ENCODE measurements at places on chromosomes 13 and 19. TPM values are rescaled to one million over a fixed set of nuclear protein-coding genes. Genes with fewer than 3 reads are reported as not detected.

GRCh38 chr13:105008604-105009003 is 1526.9 kb downstream of the EFNB2 start:
- H3K4me1 ChIP-seq = no peaks in the 10 kb centered on the region
- no peaks in the 10 kb centered on the region for H3K36me3 ChIP-seq
- no peak overlapping the region for H3K4me3 ChIP-seq
- DNase-seq = no peak

DNA sequence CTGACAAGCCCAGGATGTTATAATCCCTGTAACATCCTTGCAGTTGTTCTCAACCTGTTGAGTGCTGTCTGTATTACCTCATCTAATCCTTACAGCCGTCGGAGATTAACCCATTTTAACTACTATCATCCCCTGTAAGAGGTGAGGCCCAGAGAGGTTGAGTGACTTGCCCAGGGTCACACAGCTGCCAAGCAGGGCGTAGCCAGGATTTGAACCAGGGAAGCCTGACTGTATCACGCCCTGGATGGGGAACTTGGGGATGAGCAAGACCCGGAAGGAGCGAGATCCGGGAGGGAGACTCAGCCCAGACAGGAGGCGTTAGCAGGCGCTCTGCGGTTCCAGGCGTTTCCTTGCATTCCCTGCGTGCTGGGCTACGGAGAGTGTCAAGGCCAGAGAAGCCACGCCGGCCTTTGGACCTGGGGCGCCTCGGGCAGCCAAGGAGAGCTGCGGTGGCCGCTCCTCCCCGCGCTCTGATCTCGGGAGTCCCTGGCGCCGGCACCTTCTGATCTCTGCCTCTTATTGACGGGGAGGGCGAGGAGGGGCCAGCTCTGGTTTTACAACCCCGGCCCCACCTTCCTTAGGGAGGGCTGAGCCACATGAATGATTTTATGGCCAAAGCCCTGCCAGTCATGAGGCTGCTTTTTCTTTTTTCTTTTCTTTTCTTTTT is 6.2 kb downstream of the SULT2B1 start:
- no peaks in the 10 kb centered on the region for H3K27me3 ChIP-seq
- no peaks in the 10 kb centered on the region for H3K36me3 ChIP-seq
- no peak overlapping the region for H3K27ac ChIP-seq

- H3K27ac ChIP-seq = peak overlapping the region; percentile 52
- no peak overlapping the region for H3K4me3 ChIP-seq
- peaks cover 88% of the 10 kb centered on the region for H3K4me1 ChIP-seq
- no peaks in the 10 kb centered on the region for H3K27me3 ChIP-seq
- DNase-seq = no peak
- peaks cover 41% of the 10 kb centered on the region for H3K36me3 ChIP-seq
Observed at GRCh38 chr13:114107686-114108081, 24.7 kb downstream of the RASA3 start.

DNA sequence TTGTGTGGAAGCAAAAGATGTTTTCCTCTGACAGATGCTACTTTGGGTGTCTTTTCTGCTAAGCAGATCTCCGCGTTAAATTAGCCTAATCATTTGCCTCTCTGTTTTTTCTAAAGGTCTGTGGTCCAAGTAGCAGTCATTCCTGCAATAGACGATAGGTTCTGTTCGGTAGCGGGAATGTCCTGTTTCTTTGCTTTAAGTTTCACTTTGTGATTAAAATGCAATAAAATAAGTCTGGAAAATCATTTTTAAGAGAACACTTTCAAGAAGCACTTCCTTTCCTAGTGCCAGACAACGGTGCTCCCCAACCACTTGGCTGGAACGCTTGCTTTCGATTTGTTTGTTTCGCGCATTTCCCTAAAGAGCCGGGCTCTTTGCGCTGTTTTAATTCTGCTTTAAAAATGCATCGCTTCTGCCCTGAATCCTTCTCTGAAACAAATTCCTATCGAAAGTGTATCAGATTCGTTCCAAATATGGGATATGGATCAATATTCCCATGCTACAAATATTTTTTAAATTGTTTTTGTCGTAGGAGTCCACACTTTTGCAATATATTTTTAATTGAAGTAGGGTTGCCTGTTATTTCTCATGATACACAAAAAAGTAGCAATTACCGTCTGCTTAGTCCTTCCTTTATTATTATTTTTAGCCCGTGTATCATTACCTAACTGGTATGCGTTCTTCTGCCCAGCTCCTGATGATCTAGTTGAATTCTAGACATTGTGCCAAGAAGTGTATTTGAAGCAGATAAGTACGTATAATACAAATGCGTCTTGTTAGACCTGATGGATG is 14.2 kb downstream of the ZIC2 start:
- H3K4me3 ChIP-seq = no peak overlapping the region
- peaks cover 82% of the 10 kb centered on the region for H3K27me3 ChIP-seq
- H3K4me1 ChIP-seq = peaks cover 5% of the 10 kb centered on the region
- no peak overlapping the region for H3K27ac ChIP-seq

DNA sequence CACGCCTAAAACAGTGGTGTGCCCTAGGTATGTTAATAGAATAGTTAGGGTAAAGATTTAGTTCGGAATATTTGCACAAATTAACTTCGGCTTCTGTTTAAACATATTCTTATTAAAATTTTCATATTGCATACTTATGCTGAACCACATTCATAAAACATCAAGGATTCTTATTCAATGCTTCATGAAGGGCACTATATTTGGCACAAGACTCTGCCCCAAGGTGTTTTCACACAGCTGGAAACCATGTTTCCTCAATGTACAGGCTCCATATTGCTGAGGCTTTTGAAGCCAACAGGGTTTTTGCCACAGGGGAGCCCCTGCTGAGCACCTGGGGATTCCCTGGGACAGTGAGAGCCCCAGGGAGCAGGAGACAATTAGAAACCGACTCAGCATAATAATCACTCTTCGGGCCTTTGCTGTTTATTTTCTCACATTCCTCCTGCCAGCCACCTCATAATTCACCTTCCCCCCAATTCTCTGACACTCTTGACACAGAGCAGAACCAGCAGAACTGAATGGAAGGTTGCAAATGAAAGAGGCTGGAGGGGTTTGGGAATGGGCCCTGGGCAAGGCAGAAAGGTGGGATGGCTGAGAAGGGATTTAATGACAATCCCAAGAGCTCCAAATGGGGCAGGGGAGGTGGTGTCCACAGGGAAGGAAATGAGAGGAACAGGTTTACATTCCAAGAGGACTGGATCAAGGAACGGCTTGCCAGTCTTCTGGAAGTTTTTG is 72.3 kb upstream of the POMP start:
- no peaks in the 10 kb centered on the region for H3K27me3 ChIP-seq
- no peaks in the 10 kb centered on the region for H3K36me3 ChIP-seq
- no peaks in the 10 kb centered on the region for H3K4me1 ChIP-seq
- no peak for DNase-seq

DNA sequence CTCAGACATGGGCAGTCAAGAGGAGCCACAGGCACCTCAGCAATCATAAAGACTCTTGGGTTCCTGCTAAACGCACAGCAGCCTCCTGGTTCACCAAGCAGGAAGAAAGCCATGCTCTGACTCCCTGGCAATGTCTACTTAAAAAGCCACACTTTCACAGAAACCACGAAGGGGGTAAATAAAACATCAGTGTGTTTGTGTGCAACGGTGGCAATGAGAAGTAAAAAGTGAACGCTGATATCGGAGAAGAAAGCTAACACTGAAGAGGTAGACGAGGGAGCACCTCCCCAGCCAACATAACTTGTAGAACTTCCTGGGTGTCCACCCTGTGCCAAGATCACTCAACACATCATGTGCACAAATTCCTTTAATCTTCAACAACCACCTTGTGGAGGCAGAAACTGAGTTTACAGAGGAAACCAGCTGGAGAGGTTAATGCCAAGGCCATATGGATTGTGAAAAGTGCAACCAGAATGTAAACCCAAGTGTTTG is 30.2 kb downstream of the HSPH1 start:
- no peak overlapping the region for H3K4me3 ChIP-seq
- no peak for DNase-seq
- H3K36me3 ChIP-seq = no peaks in the 10 kb centered on the region
- H3K4me1 ChIP-seq = no peaks in the 10 kb centered on the region
- H3K27ac ChIP-seq = no peak overlapping the region

DNA sequence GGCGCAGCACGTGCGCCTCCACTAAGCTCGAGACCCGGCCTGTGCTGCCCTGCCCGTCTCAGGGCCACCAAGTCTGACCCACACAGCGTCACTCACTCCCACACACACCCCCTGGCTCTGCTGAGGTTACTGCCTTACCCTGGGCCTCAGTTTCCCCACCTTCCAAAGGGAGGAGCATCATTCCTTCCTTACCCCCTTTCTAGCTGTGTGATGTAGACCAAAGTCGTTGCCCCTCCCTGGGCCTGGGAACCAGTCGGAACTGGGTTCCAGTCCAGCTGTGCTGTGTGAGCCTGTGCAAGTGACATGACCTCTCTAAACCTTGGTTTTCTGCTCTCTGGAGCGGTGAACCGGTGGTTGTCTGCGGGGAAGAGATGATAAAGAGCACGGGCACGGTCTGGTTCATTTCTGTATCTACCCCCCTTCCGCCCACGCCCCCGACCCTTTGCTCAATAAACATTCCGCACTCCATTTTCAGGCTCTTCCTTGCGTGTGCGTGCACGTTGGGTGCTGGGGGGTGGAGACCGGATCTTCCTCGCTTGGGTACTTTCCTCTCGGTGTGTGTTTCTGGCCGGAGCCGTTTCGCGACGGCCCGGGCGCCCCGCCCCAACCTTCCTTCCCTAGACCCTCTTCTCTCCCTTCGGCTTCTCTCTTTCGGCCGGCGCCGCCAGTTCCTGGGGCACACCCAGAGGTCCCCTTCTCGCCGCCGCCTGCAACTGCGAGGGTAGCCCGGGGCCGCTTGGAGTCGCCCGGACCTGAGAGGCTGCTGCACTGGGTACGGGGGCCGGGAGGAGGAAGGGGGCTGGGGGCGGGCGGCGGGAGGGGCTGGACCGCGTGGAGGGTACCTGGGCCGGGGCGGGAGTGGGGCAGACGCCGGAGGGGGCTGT is at the start of gene ZNF581:
TSS of gene ZNF581 (plus strand) at position 647 of the 884 bp plus-strand sequence. CDS start 923 bp downstream, outside the sequence.
- peak within 1 kb of the TSS; percentile 69 for H3K27ac ChIP-seq
- peak within 1 kb of the TSS; percentile 53 for H3K4me3 ChIP-seq
- H3K27me3 ChIP-seq = no peaks in the 10 kb centered on the region
- H3K36me3 ChIP-seq = peaks cover 7% of the 10 kb centered on the region
- peaks cover 46% of the 10 kb centered on the region for H3K4me1 ChIP-seq

Gene FBXO27
- 0.64 TPM for total RNA-seq

Gene RNF6
- 47.9 TPM for total RNA-seq

Gene KASH5
- 0.23 TPM for total RNA-seq

Measured in CD4-positive, alpha-beta memory T cell (primary cell).